ENCODE measurements at places on chromosomes 4 and X.

DNA sequence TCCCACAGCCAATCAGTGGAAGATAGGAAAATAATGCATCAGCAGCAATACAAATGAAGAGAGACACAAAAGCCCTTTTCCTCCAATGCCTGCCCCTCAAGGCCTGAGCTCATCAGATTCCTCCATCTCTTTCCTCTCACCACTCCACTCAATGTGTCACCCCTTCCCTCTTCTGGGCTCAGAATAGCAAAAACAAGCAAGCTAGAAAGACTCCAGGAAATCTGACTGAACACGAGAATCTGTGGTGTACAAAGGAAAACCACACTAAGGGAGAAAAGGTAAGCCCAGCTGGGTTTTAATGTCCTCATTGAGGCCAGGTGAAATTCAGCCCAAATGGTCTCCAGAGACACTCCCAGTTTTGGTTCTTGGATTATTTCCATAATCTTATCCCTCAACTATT lies 46.3 kb downstream of the ARHGEF9 start:
- no peak for DNase-seq

DNA sequence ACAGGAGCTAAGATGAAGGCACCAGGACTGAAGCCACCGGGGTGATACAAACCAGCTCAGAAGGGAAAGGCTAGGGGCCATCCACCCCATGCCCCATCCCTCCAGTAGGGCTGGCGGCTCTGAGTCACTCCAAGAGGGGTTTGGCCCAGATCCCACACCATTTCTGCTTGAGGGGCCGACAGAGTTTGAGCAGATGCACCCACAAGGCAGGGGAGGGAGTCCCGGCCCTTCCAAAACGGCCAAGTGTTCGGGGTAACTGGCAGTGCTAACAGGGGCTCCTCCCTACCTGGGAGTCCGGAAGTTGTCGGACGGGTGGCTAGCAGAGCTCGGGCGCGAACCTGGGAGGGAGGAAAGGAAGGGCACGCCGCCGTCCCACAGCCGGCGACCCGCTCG lies 412 bp downstream of the SLC10A3 start:
- no peak for DNase-seq

- DNase-seq: no peak
These were observed 32.0 kb upstream of the TBC1D1 start for GRCh38 chr4:37858872-37859271.

- no peak for DNase-seq
These were observed 1765.8 kb downstream of the PCDH7 start for GRCh38 chr4:32485956-32486355.

- DNase-seq: peak; percentile 58
These were observed at the start of gene TRPC3 for GRCh38 chr4:121951521-121952110. TSS of gene TRPC3 (minus strand) at chr4:121952060. CDS start at chr4:121951680, 380 bp downstream.

DNA sequence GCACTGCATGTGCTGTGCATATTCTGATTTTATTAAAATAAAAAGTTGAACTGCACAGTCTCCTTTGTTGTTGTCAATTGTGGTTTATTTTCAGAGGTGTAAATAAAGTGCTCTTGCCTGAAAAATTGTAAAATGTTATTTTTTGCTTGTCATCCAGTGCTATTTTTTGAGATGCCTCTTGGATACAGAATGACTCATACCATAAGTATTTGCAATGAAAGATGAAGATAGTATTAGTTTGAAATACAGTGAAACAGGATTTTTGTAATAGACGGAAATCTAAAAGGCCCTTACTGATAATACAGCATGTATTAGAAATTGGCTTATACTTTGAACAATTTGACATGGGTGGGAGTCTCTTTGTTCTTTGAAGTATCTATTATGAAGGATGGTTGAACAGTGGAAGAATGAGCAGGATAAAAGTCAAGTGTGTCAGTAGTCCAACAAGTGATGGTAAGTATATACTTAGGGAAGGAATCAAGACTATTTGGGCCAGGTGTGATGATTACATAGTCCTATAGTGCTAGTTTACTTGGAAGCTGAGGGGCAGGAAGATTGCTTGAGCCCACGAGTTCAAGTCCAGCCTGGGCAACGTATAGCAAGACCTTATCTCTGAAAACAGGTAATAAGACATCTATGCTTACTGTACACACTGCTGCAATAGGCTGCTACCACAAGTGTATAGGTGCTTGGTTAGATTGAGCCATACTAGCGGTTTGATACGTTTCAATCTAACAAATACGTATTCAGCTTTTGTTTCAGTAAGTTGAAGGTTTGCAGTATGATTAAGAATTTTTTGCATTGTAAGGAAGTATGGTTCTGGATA lies 16.4 kb downstream of the DDX3X start:
- no peak for DNase-seq

- no peak for DNase-seq
These were observed 172.7 kb upstream of the GIMD1 start for GRCh38 chr4:106541253-106541652.

GRCh38 chrX:15549189-15550012 lies 48.8 kb downstream of the BMX start:
- DNase-seq: no peak

- no peak for DNase-seq
These were observed 45.3 kb downstream of the EFNB1 start for GRCh38 chrX:68874076-68874475.

DNA sequence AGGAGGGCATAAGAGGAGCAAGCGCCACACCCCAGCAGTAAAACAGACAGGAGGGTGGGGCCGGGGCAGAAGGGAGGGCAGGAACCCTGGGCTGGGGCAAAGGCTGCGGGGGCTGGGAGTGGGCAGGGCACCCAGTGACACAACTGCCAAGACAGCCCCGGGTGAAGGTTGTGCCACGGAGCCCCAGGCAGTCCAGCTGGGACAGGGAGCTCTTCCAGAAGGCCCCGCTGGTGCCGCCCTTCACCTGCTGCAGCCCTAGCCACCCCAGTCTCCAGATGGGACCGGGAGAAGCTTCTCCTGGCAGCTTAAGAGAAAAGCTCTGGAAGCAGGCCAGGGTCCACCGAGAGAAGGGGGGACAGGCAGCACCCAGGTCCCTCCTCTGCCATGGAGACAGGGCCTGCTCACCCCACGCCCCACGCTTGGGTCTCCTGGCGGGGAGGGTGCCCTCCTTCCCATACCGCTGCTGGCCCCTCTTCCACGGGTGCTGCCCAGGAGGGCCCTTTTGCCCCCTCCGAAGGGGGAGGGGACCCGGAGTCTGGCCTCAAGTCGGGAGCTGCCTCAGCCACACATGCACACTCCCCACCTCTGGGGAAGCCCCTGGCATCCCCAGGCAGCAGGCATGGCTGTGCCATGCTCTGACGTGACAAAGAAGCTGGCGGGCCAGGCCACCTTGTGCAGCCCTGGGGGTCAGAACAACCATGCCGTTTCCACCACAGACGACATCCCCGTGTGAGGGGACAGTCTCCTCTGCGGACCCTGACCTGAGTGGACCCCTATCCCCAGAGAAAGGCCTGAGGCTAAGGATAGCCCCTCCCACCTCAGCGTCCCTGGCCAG lies 1.5 kb downstream of the DGKQ start:
- DNase-seq: no peak

DNA sequence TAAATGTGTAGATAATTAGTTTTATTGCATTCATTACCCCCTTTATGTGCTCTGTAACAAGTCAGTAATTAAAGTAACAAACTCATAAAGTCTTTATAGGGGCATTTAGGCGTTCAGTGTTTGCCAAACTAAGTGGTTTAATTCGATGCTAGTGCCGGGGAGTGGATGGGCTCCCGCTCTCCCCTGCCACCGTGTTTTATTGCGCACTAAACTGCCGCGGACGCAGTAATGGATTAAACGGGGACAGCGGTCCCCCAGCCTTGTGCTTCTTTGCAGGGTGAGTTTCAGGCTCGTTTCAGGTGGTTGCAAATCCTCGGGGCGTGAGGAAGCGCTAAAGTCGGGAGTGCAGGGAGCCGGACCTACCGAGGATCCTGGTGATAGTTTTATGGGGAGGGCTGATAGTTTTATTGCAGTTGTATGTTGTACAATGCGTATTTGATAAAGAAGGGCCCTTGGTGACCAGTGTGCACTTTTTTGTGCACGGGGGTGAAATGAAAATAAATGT lies 1.6 kb upstream of the PHOX2B start:
- peak; percentile 16 for DNase-seq

GRCh38 chr4:182400081-182400480 lies 156.9 kb downstream of the TENM3 start:
- DNase-seq: no peak

- DNase-seq: no peak
These were observed 83.6 kb downstream of the PPP1R2C start for GRCh38 chrX:42694260-42694815.

GRCh38 chr4:181259081-181259709 lies 984.0 kb upstream of the TENM3 start:
- no peak for DNase-seq

DNA sequence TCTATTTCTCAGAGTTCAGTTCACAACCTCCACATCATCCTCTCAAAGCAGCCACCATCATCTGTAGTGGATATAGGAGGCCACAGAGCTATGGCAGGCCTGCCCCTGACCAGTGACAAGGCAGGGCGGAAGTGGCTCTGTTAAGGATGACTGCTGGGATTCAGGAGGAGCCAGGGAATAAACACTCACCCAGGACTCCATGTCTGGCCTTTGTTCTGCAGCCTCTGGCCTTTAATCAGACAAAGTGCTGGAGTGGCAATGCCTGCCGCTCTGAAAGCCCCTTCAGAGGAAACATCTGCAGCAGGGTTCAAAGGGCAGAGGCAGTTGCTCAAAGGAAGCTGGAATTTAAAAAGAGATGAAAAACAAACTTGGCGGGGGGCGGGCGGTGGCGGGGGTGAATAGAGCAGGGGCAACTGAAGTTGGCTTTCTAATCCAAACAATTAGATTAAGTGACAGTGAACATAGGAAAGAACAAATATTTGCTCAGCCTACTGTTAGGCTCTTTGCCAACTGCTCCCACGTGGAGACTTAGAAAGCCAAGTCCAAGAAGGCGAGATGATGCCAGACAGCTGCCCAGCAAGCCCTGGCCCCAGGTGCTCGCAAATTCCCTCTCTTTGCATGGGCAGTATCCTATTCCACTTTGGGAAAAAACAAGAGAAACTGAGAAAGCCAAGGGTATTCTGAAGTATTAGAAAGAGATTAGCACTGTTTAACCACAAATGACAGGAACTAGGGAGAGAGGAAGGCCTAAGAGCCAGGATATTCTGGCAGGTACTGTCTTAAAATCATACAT lies 5.5 kb downstream of the MPP1 start:
- DNase-seq: no peak

GRCh38 chr4:95547715-95548471 lies 880 bp downstream of the UNC5C start:
- DNase-seq: no peak

- no peak for DNase-seq
These were observed 45.8 kb upstream of the PITX2 start for GRCh38 chr4:110668463-110669235.

- no peak for DNase-seq
These were observed 95.8 kb upstream of the GEMIN8 start for GRCh38 chrX:14125462-14125861.

- DNase-seq: no peak
These were observed 28.0 kb upstream of the TMEM150C start for GRCh38 chr4:82589756-82590155.

DNA sequence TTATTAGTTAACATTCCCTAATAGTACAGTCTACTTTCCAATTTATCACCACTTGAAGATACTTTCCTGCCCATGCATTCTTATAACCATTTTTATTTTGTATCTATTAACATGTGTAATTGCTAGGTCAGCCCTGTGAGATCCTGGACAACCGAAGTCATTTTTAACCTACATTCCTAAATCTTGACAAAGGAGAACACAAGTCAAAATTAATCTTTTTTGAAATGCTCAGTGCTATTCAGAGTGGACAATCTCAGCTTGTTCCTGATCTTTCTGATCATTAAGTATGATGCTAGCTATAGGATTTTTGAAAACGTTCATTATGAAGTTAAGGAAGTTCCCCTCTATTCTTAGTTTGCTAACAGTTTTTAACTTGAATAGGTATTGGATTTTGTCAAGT lies 37.5 kb downstream of the ANXA10 start:
- no peak for DNase-seq

DNA sequence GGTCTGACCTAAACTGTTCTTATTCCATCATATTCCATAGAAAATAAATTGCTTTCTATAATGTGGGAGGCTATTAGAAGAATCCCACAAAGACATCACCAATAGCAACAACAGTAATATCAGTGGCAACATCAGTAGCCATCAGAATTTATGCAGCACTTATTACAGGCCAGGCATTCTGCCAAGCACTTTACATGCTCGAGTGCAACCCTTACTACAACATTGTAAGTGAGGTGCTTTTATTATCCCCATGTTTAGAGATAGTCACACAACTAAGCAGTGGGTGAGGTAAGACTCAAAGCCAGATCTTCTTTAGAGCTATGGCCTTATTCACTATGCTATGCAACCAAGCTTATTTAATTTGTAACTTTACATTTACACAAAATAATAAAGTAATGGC lies 317.1 kb upstream of the BMP3 start:
- DNase-seq: no peak

DNA sequence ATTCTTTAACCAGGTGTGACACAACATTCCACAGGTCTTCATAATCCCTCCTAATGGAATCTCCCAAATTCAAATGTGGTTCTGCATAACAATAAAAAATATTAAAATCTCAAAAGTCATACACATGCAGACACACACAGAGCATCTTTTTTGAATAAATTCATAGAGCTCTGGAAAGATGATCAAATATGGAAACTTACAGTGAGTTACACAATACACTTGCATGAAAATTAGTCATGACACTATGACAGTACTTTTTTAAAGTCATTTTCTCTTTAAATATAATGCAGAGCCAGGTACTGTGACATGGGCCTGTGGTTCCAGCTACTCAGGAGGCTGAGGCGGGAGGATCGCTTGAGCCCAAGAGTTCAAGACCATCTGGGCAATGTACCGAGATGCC lies 38.9 kb downstream of the DDX60L start:
- no peak for DNase-seq

- DNase-seq: no peak
These were observed 17.5 kb downstream of the MTMR8 start for GRCh38 chrX:64377753-64378152.

GRCh38 chr4:97912156-97912555 lies 231.1 kb downstream of the STPG2 start:
- DNase-seq: no peak

GRCh38 chr4:100284129-100284880 lies 94.0 kb upstream of the DDIT4L start:
- DNase-seq: no peak

All from GM13977 (cell line).